SK-N-SH treated with all-trans-retinoic acid at 6 μM for 48 hours (cell line): ENCODE measurements at places on chromosomes 4 and X.

- no peak for ATAC-seq
Observed at GRCh38 chr4:159178979-159179969, 76.4 kb downstream of the RAPGEF2 start.

DNA sequence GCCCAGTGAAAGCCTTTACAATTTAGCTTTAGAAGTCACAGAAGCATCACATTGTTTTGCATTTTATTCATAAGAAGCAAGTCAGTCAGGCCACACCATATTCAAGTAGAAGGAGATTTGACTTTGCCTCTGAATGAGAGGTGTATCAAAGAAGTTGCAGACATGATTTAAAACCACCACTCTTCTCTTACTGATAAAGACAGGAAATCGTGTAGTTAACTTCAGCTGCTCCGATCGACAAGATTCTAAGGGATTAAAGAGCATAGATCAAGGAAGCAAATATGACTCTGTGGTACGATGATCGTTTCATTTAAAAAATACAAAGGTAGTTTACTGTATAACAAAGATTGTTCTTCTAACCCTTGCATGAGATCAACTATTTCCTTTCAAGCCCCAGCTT, 328.0 kb upstream of the PPP1R2C start:
- no peak for ATAC-seq

GRCh38 chr4:18813055-18813454, 791.5 kb upstream of the LCORL start:
- ATAC-seq: no peak

- no peak for ATAC-seq
Observed at GRCh38 chr4:82553020-82553419, 8.8 kb downstream of the TMEM150C start.
